ENCODE measurements at places on chromosomes 12 and 14. TPM values are rescaled to one million over a fixed set of nuclear protein-coding genes. Genes with fewer than 3 reads are reported as not detected.

GRCh38 chr12:81083906-81084513, 6.1 kb downstream of the ACSS3 start:
- no peak overlapping the region for H3K27ac ChIP-seq
- no peaks in the 10 kb centered on the region for H3K36me3 ChIP-seq
- H3K4me1 ChIP-seq, result peaks cover 10% of the 10 kb centered on the region
- H3K4me3 ChIP-seq, result no peak overlapping the region

- no peaks in the 10 kb centered on the region for H3K27me3 ChIP-seq
- no peaks in the 10 kb centered on the region for H3K36me3 ChIP-seq
- no peak overlapping the region for H3K27ac ChIP-seq
- H3K4me3 ChIP-seq, result no peak overlapping the region
Measured at GRCh38 chr14:105256292-105256960, 8.1 kb downstream of the BTBD6 start.

DNA sequence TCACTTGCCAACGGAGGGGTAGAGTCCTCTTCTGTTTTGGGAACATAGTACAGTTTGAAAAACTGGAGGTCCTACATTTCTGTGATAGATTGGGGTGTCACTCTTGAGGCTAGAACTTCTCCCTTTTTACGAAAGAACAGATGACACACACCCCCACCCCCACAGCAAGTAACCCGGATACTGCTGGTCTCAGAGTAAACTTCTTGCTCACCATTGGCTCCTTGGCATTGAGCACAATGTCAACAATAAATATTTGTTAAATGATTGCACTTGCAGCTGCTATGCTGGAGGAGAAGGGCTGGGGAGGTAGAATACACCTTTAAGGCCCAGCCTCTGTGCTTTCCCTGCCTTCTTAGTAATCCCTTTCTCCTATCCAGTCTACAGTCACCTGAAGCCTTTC, 149.8 kb downstream of the TGFB3 start:
- DNase-seq, result peak; percentile 65
- H3K36me3 ChIP-seq, result 0 out of 2 replicates have a peak, but pooled peaks cover 3% of the 10 kb centered on the region
- peaks cover 47% of the 10 kb centered on the region for H3K4me1 ChIP-seq

GRCh38 chr12:11182529-11182928, 4.2 kb downstream of the TAS2R42 start:
- no peak overlapping the region for H3K27ac ChIP-seq
- H3K4me1 ChIP-seq, result no peaks in the 10 kb centered on the region
- no peak overlapping the region for H3K4me3 ChIP-seq
- no peak for DNase-seq
- H3K36me3 ChIP-seq, result no peaks in the 10 kb centered on the region
- no peaks in the 10 kb centered on the region for H3K27me3 ChIP-seq

The TAS2R9 gene
- not detected for total RNA-seq

The PROX2 gene
- not detected for total RNA-seq

The PDE3A gene
- not detected for total RNA-seq

The RNASE4 gene
- total RNA-seq, result 4.0 TPM

GRCh38 chr12:6612652-6613014, 5.5 kb upstream of the CHD4 start:
- no peaks in the 10 kb centered on the region for H3K27me3 ChIP-seq
- peak overlapping the region; percentile 50 for H3K4me3 ChIP-seq
- DNase-seq, result peak; percentile 45
- H3K27ac ChIP-seq, result no peak overlapping the region

The CCDC196 gene
- not detected for total RNA-seq

The KRT79 gene
- total RNA-seq, result 0.28 TPM

GRCh38 chr14:23751616-23752015, 115.5 kb downstream of the DHRS2 start:
- no peaks in the 10 kb centered on the region for H3K27me3 ChIP-seq
- H3K4me3 ChIP-seq, result no peak overlapping the region
- H3K27ac ChIP-seq, result no peak overlapping the region

GRCh38 chr12:85163752-85164321, 116.2 kb upstream of the ALX1 start:
- no peaks in the 10 kb centered on the region for H3K4me1 ChIP-seq
- no peaks in the 10 kb centered on the region for H3K27me3 ChIP-seq
- H3K4me3 ChIP-seq, result no peak overlapping the region
- no peak overlapping the region for H3K27ac ChIP-seq
- DNase-seq, result no peak

DNA sequence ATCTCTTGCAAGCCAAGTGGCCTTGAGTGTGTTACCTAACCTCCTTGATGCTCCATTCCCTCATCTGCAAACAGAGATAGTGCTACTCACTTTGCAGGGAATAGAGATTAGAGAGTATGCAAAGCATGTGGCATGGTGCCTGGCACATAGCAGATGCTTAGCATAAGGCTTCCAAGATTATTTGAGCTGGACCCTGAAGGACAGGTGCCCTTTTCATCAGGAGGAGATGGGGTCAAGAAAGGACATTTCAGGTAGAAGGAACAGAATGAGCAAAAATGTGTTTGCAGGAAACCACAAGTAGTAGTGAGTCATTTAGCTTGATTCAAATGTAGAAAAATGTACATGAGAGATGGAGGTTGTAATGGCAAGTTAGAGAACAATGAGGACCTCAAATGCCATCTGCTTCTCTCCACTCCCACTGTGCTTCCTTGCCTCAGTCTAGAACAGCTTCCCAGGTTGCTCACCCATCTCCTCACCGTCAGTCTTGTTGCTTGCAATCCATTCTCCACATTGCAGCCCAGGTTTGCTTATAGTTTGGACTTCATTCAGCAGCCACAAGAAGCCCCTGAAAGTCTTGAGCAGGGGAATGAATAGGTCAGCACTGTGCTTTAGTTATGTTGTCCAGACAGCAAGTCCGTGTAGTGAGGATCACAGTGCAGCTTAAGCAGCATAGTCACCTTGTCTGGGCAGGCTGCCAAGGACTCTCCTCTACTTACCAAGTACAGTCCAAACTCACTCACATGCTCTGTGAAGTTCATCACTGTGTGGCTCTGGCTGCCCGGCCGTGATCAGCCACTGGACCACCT, 536.3 kb upstream of the CCDC196 start:
- DNase-seq, result no peak
- H3K27me3 ChIP-seq, result no peaks in the 10 kb centered on the region
- peaks cover 9% of the 10 kb centered on the region for H3K4me1 ChIP-seq

DNA sequence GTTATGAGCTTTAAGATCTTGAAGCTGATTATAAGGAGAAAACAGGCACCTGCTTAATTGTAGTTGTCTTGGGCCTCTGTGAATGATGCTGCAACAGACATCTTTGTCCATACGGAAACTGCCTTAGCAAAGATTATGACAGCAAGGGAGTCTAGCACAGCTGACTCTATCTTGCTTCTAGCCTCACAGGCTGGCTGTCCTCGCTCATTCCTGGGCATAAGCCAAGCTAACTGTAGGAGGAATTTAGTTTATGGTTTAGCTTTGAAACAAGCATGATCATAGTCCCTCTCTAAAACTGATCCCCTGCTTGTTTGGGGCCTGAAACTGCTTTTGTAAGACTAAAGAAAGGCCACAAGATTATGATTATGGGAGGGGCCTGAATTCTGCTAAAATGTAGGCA, 74.3 kb upstream of the C14orf132 start:
- no peak overlapping the region for H3K4me3 ChIP-seq
- H3K4me1 ChIP-seq, result no peaks in the 10 kb centered on the region
- no peaks in the 10 kb centered on the region for H3K36me3 ChIP-seq

The TOMM20L gene
- total RNA-seq, result not detected

The RAB2B gene
- total RNA-seq, result 12.2 TPM

DNA sequence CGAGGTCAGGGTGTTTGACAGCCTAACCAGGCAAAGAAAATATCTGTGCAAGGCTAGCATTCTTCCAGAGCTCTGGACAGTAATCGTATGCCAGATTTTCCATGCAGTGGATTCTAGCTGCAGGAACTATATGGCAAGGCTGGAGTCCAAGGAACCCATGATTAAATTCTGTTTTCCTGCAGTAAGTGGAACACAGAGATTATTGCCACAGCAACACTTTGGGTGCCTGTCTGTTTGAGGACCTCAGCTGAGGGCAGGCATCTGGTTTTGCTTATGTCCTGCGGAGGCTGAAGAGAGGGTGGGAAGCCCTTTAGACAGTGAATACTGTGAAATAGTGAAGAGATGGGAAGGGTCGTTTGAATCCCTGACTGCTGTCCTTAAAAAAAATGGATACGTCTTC, 104.4 kb downstream of the DAD1 start:
- H3K36me3 ChIP-seq, result no peaks in the 10 kb centered on the region
- DNase-seq, result no peak
- no peak overlapping the region for H3K4me3 ChIP-seq
- no peaks in the 10 kb centered on the region for H3K4me1 ChIP-seq
- H3K27ac ChIP-seq, result no peak overlapping the region
